ENCODE measurements at places on chromosomes 3 and 15. TPM values are rescaled to one million over a fixed set of nuclear protein-coding genes. Genes with fewer than 3 reads are reported as not detected.

DNA sequence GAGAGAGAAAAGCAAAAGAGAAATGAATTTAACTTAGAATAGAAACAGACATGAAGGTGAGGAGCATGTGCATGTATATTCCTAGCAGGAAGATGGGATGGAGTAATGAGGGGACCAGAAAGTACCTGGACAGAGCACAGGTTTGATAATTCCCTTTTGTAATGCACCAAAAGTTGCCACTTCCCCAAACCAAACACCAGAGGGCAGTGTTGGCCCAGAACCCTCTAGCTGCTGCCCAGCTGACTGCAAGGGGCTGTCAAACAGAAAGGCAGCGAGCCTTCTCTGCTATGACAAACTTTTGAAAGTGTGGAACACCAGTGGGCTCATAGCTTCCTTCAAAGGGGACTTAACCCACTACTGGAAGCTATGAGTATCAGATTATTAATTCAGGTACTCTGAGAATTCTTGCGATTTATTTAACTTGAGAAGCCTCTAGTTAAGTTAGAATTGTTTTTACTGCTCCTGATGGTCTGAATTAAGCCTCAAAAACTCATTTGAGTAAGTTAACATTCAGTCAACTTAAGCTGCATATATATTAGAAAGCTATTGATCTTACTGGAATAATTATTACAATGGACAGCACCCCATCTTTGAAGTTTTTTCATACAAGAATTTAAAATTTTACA, 234.9 kb downstream of the NEK10 start:
- H3K36me3 ChIP-seq, result no peaks in the 10 kb centered on the region
- DNase-seq, result peak; percentile 36
- H3K4me1 ChIP-seq, result no peaks in the 10 kb centered on the region
- no peak overlapping the region for H3K4me3 ChIP-seq

DNA sequence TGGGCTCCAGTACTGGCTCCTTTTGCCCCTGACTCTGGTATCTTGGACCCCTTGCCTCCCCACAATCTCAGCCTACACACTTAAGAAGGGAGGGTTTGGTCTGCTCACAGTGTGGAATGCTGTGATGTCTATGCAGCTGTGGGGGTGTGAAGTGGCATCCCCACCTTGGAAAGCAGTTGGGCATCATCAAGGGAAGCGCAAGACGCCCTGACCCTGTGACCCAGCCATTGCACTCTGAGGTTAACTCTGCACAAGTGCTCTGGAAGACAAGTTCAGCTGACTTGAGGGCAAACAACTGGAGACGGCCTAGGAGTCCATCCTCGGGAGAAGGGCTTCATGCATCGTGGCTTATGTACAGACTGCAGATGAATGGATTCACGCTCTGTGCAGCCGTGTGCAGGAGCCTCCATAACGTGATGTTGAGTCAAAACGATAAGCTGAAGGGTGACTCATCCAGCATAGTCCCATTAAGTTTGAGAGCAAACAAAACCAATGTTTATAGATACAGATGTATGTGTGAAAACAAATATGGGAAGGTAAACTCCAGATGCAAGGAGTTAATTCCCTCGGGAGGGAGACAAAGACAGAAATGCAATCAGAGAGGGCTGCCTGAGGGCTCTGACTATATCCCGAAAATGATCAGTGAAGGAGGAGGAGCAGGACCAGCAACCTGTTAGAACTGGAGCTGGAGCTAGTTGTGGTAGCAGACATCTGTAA, 86.8 kb downstream of the LSM3 start:
- H3K27me3 ChIP-seq, result peaks cover 56% of the 10 kb centered on the region
- H3K27ac ChIP-seq, result no peak overlapping the region
- DNase-seq, result no peak
- no peak overlapping the region for H3K4me3 ChIP-seq

DNA sequence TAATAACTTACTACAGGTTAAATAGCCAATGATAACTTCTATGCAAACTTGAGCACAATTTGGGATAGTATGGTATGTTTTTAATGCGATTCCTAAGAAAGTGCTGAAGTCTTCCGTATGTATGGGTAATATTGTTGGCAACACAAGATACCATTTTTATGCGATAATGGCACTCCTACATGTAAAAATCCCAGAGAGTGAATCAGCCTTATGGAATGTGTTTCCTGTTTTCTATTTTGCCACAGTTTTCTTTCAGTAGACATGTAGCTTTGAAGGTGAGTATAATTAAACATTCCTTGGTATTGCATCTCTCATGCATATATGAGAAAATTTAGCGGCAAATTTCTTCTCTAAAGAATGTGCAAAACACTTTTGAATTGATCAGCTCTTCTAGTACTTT, 396.8 kb upstream of the AZI2 start:
- no peaks in the 10 kb centered on the region for H3K27me3 ChIP-seq
- H3K36me3 ChIP-seq, result no peaks in the 10 kb centered on the region
- H3K4me1 ChIP-seq, result no peaks in the 10 kb centered on the region

DNA sequence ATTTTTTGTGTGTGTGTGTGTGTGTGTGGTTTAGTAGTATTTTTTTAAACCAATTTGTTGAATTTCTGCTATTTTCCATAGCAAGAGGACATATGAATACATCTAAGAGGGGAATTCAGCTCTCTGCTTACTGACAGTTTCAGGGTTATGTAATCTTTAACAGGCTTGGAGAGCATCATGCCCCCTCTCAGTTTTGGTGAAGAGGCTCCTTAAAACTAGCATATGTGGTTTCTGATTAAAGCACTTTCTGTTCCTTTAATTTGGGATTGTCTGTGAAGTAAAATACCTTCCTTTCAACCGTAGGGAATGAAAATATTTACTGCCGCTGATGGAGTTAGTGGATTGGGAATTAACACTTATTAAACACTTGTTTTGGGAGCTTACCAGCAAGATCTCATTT, 19.4 kb upstream of the NFKBIZ start:
- peaks cover 67% of the 10 kb centered on the region for H3K4me1 ChIP-seq
- peaks cover 12% of the 10 kb centered on the region for H3K36me3 ChIP-seq
- no peaks in the 10 kb centered on the region for H3K27me3 ChIP-seq
- no peak for DNase-seq

DNA sequence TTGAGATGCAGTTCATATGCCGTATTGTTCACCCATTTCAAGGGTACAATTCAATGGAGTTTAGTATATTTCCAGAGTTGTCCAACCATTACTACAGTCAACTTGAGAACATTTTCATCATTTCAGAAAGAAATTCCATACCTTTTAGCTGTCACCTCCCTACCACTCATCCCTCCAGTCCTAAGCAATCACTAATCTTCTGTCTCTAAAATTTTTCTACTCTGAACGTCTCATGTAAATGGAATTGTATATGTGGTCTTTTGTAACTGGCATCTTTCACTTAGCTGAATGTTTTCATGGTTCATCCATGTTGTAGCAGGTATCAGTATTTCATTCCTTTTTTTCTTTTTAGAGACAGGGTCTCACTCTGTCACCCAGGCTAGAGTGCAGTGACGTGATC, 51.1 kb downstream of the CMTM7 start:
- DNase-seq, result no peak
- H3K27me3 ChIP-seq, result no peaks in the 10 kb centered on the region
- H3K4me1 ChIP-seq, result peaks cover 78% of the 10 kb centered on the region
- no peaks in the 10 kb centered on the region for H3K36me3 ChIP-seq
- no peak overlapping the region for H3K4me3 ChIP-seq
- H3K27ac ChIP-seq, result peak overlapping the region; percentile 79

- DNase-seq, result peak; percentile 43
- H3K27ac ChIP-seq, result no peak within 1 kb of the TSS
- peaks cover 5% of the 10 kb centered on the region for H3K4me1 ChIP-seq
- no peaks in the 10 kb centered on the region for H3K36me3 ChIP-seq
- peak within 1 kb of the TSS; percentile 76 for H3K4me3 ChIP-seq
- H3K27me3 ChIP-seq, result peaks cover 36% of the 10 kb centered on the region
These were observed at the start of gene MESP2 for GRCh38 chr15:89776274-89777072. TSS of gene MESP2 (plus strand) at chr15:89776332. CDS start at chr15:89776358, 26 bp downstream.

DNA sequence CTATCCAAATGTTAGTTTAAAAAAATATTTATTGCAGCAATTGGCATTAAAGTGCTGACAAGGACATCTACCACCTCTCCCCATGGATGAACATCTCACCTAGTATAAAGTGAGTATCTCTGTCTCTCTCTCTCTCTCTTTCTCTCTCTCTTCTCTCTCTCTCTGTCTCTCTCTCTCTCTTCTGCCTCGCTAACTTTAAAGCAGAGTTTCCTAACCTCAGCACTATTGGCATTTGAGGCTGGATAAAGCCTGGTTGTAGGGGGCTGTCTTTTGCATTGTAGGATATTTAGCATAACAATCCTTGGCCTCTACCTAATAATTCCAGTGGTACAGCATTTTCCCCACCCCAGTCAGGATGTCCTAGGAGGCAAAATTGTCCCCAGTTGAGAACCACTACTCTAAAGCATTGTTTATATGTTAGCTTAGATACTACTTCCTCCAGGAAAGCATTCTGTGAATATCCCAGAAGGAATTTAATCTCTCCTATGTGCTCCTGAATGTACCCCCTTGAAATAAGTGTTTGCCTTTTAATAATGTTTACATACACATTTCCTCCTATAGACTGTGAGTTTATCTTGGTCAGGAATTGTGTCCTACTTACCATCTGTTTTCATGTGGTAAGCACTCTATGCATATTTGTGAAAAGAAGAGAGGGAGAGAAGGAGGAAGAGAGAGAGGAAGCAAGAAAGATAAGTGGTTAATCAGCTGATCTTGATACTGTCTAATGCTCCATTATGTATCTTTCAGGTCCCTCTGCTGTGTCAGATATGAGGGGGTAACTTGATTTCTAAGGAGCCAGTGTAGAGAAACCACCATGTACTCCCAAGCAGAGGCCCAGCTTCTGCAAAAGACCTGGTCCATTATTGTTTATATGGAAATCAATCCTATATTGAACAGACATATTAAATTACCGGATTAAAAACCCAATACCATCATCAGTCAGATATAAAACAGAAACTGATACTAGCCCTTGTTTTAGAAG, 346.6 kb downstream of the RBMS3 start:
- H3K4me1 ChIP-seq, result no peaks in the 10 kb centered on the region
- H3K27ac ChIP-seq, result no peak overlapping the region
- no peak overlapping the region for H3K4me3 ChIP-seq
- no peak for DNase-seq
- no peaks in the 10 kb centered on the region for H3K27me3 ChIP-seq

DNA sequence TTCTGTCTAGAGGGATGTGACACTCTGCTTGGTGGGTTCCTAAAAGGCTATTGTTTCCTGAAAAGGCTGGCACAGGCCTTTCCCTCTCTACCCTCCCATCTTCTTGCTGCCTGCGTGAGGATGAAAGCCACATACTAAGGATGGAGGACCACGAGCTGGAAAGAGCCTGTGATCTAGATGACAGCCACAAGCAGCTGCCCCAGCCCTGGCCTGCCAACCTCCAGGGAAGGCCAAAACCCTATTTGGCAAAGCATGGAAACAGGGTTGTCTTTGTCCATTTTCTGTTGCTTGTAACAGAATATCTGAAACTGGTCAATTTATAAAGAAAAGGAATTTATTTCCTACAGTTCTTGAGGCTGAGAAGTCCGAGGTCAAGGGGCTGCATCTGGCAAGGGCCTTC, 144.5 kb downstream of the FBLN2 start:
- DNase-seq, result no peak
- peaks cover 13% of the 10 kb centered on the region for H3K36me3 ChIP-seq
- H3K4me3 ChIP-seq, result no peak overlapping the region
- no peak overlapping the region for H3K27ac ChIP-seq
- no peaks in the 10 kb centered on the region for H3K4me1 ChIP-seq

GRCh38 chr3:96007650-96008195, 806.7 kb upstream of the EPHA6 start:
- H3K27me3 ChIP-seq, result no peaks in the 10 kb centered on the region
- H3K36me3 ChIP-seq, result no peaks in the 10 kb centered on the region
- no peak for DNase-seq
- no peak overlapping the region for H3K4me3 ChIP-seq
- H3K27ac ChIP-seq, result no peak overlapping the region

GRCh38 chr3:74631351-74632140, 17.1 kb upstream of the CNTN3 start:
- DNase-seq, result no peak
- H3K27me3 ChIP-seq, result no peaks in the 10 kb centered on the region
- H3K4me3 ChIP-seq, result no peak overlapping the region
- no peaks in the 10 kb centered on the region for H3K4me1 ChIP-seq
- H3K27ac ChIP-seq, result no peak overlapping the region

- peaks cover 2% of the 10 kb centered on the region for H3K4me1 ChIP-seq
- no peak overlapping the region for H3K4me3 ChIP-seq
- H3K27ac ChIP-seq, result no peak overlapping the region
- H3K27me3 ChIP-seq, result no peaks in the 10 kb centered on the region
- peaks cover 21% of the 10 kb centered on the region for H3K36me3 ChIP-seq
These were observed 402.4 kb downstream of the PLCL2 start for GRCh38 chr3:17287006-17287689.

DNA sequence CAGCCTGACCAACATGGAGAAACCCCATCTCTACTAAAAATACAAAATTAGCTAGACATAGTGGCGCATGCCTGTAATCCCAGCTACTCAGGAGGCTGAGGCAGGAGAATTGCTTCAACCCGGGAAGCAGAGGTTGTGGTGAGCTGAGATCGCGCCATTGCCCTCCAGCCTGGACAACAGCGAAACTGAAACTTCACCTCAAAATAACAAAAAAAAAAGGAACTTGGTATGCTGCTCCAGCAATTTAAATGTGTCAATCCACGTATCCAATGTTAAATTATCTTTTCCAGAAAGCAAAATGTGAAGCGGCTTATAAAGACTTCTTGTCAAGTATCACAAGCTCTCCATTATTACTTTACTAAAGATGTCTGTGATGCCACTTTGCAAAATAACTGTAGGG, 9.9 kb upstream of the ARIH1 start:
- no peak overlapping the region for H3K4me3 ChIP-seq
- no peak overlapping the region for H3K27ac ChIP-seq

DNA sequence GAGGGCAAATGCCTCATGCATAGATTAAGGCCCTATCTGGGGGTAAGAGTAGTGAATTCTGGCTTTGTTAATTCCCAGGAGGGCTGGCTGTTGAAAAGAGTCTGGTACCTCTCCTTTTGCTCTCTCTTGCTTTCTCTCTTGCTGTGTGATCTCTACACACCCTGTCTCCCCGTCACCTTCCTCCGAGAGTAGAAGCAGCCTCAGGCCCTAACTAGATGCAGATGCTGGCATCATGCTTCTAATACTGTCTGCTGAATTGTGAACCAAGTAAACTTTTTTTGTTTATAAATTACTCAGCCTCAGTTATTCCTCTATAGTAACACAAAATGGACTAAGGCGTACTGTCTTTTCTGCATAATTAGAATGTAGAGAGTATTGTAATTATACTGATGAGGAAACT, 908.1 kb downstream of the DIPK2A start:
- no peak overlapping the region for H3K4me3 ChIP-seq
- H3K27ac ChIP-seq, result no peak overlapping the region
- no peak for DNase-seq

SLC51A gene
- polyA plus RNA-seq, result 0.78 TPM

SPTSSB gene
- polyA plus RNA-seq, result not detected

SLITRK3 gene
- polyA plus RNA-seq, result not detected

ACP3 gene
- polyA plus RNA-seq, result not detected

PFN2 gene
- polyA plus RNA-seq, result 1.9 TPM

FAN1 gene
- polyA plus RNA-seq, result 3.6 TPM

BFSP2 gene
- 0.94 TPM for polyA plus RNA-seq

SCN5A gene
- polyA plus RNA-seq, result not detected

DNAH12 gene
- not detected for polyA plus RNA-seq

NDN gene
- polyA plus RNA-seq, result not detected
